Stomach (tissue), 19 donors: ENCODE measurements at places on chromosomes 3 and 15. TPM values are rescaled to one million over a fixed set of nuclear protein-coding genes. Genes with fewer than 3 reads are reported as not detected.

ZWILCH gene
- total RNA-seq, result 46.7 TPM

TICRR gene
- total RNA-seq, result 0.92 TPM

GOLGA8T gene
- total RNA-seq, result not detected

IL17RD gene
- total RNA-seq, result 10.1 TPM

GRCh38 chr3:25911525-25912295, 121.8 kb downstream of the OXSM start:
- no peak for DNase-seq

DNA sequence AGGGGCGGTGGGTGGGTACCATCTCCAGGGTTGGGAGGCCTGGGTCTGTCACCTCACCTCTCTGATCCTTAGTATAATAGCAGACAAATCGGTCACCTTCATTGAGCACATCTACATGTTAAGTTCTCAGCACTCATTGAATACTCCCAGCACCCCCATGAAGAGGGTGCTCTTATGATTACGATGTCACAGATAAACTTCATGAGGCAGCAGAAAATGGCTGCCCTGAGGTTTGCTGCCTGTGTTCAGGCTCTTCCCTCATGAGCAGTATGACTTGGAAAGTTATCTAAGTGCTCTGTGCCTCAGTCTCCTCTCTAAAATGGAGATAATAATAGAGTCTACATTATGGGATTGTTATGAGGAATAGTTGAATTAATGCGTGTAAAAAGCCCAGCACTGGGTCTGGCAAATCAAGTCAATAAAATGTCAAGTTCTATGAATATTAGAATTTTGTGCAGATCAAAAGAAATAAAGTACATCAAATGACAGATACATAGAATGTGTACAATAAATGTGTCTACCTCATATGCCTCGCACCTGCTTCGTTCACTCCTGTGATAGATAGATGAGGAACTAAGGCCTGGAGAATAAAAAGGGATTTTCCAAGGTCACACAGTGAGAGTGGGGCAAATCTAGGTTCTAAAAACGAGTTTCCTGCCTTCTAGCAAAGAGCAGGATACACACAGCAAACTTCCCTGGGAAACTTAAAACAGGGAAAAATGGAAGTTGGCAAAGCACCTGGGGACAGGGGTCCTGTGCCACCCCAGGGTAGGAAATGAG, 142.2 kb upstream of the MRPS22 start:
- no peak for DNase-seq

XIRP1 gene
- total RNA-seq, result not detected

- DNase-seq, result peak; percentile 67
Observed at GRCh38 chr15:83108266-83109219, 1.1 kb downstream of the TM6SF1 start.

DNA sequence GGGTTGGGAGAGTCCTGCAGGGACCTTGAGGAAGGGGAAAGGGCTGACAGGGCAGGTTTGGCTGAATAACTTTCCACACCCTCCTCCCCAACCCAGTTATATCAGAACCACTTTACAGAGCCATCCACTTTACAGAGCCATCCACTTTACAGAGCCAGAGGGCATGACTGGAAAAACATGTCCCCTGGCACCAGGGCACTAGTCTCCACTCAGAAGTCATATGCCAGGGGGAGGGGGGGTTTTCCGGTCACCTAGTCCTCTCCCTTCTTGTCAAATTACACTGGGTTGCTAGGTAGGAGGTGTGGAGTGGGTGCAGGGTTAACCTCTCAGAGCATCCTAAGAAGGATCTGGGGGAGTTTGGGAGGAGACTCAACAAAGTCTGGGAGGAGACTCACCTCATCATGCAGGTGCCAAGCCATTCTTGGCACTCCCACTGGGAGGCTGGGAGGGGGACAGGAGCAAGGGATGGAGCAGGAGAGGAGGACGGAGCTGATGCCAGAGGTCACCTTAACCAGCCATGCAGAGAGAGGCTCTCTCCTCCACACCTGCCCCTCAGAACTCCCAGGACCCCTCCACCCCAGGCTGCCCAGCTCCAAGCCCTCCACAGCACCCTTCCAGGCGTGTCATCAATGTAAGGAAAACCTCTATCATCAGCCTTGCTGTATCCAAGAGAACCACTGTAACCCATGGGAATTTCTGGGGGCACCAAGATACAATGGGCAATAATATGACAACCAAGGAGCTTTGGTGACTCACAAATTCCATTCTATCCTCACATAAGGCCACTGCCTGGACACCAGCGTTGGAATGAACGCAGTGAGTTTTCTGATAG, 1.7 kb downstream of the LRRC2 start:
- DNase-seq, result no peak
